AG10803 (cell line): ENCODE measurements at places on chromosomes 2 and 18.
A peak's percentile ranks its signal among the peaks of the same experiment; 100 is the strongest.

- no peak for DNase-seq
Observed at GRCh38 chr18:72246076-72246475, 298.1 kb downstream of the CBLN2 start.

GRCh38 chr2:223054193-223054781 lies 2.3 kb downstream of the KCNE4 start:
- DNase-seq, result peak; percentile 95

DNA sequence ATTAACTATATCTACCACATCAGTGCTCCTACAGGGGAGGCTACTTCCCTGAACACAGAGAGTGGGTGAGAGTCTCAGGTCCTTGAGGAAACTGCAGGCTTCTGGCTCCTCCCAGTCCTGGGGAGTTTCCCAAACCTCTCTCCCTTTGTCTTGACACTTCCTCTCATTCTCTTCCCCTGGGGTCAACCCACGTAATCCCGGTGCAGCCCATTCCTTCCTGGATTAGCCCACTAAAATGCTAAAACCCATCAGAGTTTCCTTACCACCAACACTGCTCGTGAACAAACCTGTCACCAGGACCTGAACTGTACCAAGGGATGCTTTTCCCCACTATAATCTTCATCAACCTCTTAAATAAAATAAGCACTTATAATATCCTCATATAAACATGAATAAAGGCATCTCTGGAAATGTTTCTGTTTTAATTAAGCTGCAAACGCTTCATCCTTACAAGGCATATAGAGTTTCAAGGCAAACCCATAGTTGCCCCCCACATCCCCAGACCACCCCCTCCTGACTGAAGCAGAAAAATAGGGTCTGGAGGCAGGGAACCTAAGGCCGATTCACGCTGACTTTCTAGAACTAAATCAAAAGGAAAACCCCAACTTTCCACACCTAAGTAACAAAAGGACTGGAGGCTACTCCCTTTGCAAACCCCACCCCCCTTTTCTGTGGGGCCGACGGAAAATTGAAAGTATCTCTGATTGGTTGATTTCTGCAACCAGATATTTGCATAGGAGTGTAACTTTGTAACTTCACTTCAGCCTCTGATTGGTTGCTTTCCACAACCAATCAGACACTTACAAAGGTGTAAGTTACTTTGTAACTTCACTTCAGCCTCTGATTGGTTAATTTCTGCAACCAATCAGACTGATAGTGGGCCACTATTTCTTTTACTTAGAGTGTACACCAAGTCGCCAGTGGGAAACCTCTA lies 19.0 kb downstream of the TMSB10 start:
- DNase-seq, result peak; percentile 78

DNA sequence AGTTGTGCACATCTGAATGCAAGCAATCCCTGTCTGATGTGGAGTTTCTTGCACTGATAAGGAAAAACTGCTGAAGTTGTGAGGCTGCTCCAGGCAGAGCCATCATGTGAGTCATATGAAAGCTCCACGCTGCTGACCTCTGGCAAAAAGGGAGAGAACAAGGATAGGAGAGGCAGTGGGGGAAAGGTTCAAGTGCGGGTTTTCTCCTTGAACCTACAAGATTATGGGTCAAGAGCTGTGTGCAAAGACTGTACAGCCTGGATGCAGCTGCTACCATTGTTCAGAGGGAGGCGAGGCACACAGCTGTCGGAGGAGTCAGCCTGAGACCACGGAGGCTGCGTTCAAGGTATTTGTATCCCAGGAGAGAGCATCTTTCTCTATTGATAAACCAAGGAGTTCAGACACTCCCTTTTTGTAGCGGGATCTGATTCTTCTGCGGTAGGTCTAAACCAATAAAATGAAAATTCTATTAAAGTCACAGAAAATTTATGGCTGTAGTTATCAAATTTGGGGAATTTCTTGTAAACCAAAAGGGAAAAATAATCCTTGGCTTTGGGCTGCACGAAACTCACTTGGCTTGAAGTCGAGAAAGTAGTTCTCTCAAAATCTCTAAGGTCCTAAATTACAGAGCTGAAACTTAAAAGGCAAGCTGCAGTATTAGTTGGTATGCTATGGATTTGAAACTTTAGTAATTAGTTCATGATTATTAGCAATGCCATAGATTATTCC lies at the start of gene CDK15:
TSS of gene CDK15 (plus strand) at position 96 of the 729 bp plus-strand sequence. CDS start at position 224, 128 bp downstream.
- DNase-seq, result peak; percentile 39

- DNase-seq, result no peak
Observed at GRCh38 chr18:79523736-79524180, 128.0 kb downstream of the NFATC1 start.

- DNase-seq, result no peak
Observed at GRCh38 chr2:194328456-194328855, 1328.6 kb upstream of the SLC39A10 start.

GRCh38 chr18:53735526-53735925 lies 488.9 kb downstream of the MBD2 start:
- DNase-seq, result no peak

- no peak for DNase-seq
Observed at GRCh38 chr2:65319674-65320041, 92.0 kb downstream of the ACTR2 start.

DNA sequence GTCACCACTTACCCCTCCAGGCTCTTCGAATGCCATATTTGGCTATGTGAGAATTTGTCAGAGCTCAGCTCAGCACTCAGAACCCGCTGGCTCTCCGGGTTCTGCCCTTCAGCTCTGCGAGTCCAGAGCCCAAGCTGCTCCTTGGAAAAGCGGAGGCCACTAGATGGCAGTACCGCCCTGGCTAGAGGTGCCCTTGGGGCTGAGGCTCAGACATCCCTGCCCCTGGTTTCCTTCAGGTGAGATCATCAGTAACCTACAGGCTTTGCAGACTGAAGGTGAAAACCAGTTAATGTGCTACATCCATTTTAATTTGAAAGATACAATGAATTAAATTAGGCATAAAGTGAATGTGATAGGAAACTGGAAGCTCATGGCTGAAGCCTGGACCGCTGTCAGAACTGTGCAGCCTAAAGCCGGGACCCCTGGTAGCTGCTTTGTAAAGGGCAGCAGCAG lies 285.6 kb downstream of the AGAP1 start:
- peak; percentile 58 for DNase-seq

DNA sequence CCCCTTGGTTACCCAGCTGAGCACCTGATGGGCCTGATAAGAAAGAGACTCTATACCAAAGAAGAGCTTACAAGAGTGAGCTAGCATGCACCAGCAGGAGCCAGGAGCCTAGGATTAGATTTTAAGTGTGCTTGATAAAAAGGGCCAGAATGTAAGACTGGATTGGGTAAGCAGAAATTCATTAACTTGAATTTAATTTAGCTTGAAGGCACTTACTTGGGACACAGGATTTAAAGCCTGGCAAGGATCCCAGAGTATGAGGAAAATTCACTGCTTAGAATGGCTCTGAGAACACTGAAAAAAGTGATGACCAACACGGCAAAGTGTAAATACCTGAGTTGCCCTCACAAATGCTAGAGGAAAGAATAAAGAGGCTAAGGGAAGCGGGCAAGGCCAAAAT lies 91.3 kb upstream of the RBBP8 start:
- peak; percentile 54 for DNase-seq

DNA sequence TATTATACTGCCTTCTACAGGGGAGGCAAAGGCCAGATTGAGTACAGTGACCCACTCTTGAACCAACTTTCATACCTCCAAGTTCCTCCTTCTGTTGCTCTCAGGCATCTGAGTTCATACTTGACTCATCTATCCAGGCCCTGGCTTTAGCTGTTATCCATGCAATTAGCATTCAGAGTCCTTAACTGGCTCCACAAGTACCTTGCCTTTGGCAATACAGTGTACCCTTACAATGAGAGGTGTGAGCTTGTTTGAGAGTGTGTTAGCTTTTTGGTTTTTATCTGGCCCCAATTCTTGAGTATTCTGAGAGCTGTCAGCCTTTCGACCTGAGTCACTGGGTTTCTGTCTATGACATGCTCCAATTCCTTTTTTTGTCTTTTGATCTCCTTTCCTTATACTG lies 60.2 kb downstream of the EHD3 start:
- no peak for DNase-seq

DNA sequence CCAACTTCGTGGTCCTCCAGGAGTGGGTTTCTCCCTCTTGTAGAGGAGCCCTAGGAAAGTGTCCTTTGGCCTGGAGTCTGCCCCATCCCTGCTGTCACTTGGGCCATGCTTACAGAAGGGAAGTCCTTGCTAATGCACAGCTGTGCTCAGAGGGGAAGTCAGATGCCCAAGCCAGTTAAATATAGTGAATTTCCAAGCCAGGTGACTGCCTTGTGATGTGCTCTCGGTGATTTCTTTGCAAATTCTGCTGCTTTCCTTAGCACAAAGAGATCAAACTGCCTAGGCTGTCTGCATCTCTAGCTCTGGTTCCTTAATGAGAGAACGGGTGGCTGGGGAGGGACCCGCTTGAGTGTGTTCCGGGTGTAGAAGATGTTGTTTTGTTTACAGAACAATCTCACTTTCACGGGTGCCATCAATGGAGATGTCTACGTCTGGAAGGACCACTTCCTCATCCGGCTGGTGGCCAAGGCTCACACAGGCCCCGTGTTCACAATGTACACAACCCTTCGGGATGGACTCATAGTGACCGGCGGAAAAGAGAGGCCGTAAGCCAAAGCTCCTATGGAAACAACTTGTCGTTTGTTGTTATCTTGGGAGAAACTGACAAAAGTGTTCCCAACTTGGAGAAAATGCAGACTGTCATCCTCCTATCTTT lies 91.4 kb downstream of the RTN4 start:
- no peak for DNase-seq

- DNase-seq, result no peak
Observed at GRCh38 chr2:217641960-217642359, 360.8 kb downstream of the TNS1 start.

DNA sequence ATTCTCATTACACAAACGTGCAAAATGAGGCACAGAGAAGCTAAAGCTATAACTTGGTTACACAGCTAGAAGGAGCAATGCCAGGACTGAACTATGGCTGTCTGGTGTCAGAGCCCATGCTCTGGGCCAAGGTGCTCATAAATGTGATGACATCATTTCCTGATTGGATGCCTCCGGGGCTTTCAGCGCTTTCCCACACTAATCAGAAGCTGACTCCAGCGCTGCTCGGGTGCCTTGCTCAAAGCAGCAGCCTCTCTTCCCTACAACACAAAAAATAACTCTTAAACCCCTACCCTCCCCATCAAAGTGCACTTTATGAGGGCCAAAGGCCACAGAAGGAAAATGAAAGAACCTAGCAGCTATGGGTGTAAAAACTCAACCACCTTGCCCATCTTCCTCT lies 90.7 kb downstream of the STK39 start:
- DNase-seq, result peak; percentile 70

GRCh38 chr2:179017773-179018357 lies 32.1 kb downstream of the CCDC141 start:
- no peak for DNase-seq

- peak; percentile 83 for DNase-seq
Observed at GRCh38 chr2:9771481-9772017, 71.7 kb upstream of the TAF1B start.

DNA sequence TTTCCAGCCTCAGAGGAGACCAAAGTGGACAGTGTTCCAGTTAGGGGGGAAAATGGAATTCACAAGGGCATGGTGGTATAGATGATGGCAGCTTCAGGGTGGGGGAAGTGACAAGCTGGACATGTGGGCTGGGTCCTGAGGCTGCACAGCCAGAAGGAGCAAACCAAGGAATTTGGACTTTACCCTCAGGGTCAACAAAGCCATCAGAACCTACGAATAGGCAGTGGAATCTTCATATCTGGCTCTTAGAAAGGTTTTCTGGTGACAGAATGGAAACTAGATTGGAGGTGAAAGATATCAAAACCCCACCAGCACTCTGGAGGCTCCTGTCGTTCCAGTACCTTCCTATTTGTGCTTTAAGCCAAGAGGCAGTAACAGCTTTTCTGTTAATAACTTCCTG lies 127.1 kb downstream of the SETBP1 start:
- no peak for DNase-seq

DNA sequence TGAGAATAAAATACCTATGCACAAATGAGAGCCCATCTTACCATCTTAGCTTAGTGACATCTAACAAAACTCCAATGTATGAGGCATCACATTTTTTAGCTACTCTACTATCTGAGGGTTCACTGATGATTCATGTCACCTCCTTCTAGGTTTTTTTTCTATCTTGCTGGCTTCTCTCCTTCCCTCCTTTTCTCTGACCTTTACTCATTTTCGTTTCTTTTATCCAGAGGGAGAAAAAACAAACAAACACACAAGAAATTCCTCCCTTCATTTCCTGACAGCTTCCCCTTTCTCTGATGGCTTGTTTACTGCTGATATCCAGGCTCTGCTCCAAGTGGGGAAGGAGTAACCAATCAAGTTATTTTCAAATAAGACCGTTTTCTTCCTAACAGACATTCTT lies 115.1 kb downstream of the UBE2E3 start:
- no peak for DNase-seq

- no peak for DNase-seq
Observed at GRCh38 chr2:218218268-218219185, 1.5 kb downstream of the ARPC2 start.

DNA sequence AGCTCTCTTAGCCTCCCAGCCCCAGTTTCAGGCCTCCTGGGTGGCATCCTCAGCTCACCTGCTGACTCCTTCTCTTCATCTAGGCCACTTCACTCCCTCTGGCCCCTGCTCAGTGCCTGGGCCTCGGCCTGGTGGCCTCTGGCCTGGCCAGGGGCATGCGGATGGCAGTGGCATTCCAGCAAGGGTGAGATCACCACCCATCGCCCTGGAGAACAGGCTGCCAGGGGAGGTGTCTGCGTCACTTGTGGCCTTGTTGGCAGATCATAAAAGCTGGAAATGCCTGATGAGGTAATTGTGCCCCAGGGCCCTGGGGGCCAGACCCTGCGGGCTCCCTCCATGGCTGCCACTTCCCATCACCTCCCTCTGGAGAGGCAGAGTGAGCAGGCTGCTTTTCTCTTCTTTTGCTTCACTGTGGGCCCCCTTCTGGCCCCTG lies 72.5 kb upstream of the SMAD2 start:
- peak; percentile 66 for DNase-seq

- DNase-seq, result no peak
Observed at GRCh38 chr2:9596621-9597311, 34.0 kb downstream of the YWHAQ start.

DNA sequence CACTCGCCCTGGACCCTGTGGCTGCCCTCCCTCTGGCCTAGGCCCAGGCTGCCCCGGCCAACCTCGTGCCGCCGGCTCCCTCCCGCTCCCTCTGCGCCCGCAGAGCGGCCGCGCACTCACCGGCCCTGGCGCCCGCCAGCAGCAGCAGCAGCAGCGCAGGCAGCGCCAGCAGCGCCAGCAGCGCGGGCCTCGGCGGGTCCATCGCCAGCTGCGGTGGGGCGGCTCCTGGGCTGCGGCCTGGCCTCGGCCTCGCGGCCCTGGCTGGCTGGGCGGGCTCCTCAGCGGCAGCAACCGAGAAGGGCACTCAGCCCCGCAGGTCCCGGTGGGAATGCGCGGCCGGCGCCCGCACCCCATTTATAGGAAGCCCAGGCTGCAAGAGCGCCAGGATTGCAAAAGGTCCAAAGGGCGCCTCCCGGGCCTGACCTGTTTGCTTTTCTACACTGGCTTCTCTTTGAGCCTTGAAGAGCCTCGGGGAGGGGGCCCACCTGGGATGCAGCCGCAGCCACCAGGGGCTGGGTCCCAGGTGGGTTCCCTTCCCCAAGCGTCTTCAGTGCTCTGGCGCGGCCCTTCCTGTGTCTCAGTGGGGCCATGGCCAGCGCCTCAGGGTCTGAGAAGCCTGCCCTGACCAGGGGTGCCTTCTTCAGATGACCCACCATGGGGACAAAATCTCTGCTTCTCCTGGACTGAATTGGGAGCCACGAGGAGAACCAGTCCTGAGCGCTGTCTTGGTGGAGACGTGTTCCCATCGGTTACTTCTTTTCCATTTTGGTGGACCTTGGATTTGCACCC lies at the start of gene APOB:
TSS of gene APOB (minus strand) at position 330 of the 789 bp plus-strand sequence. CDS start at position 202, 128 bp downstream.
- DNase-seq, result no peak

GRCh38 chr2:133937669-133938068 lies 316.2 kb upstream of the MGAT5 start:
- no peak for DNase-seq
